Stomach (tissue), 19 donors: ENCODE measurements at places on chromosomes 5 and 9. TPM values are rescaled to one million over a fixed set of nuclear protein-coding genes. Genes with fewer than 3 reads are reported as not detected.

DNA sequence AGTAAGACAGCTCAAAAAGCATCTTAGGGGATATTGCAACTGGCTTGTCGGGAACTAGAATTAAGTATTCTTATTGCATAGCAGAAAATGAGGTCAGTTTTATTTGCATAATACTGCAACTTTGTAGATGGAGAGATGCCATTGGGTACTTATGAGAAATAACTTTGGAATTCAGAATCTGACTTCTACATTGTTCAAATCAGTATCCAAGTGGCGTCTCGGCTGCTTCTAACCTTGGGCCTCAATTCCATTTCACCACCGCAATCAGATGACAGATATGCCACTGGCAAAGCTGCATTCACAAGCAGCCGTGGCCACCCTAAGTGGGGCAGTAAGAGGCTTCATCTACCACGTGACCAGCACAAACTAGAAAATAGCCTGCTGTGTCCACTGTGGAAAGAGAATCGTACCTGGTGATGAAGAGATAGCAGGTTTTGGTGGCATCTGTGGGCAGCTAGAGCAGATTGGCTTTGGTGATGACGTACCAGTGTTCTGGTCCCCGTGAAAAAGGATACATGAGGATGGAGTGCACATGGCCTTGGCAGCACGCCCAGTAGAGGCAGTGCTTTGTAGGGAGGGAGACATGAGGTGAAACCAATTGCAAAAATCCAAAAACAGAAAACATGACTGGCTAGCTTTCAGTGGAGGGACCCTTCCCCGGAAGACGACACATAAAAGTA, 116.6 kb downstream of the KLHL3 start:
- H3K27me3 ChIP-seq: no peaks in the 10 kb centered on the region
- peaks cover 3% of the 10 kb centered on the region for H3K36me3 ChIP-seq
- DNase-seq: no peak
- no peak overlapping the region for H3K27ac ChIP-seq

DNA sequence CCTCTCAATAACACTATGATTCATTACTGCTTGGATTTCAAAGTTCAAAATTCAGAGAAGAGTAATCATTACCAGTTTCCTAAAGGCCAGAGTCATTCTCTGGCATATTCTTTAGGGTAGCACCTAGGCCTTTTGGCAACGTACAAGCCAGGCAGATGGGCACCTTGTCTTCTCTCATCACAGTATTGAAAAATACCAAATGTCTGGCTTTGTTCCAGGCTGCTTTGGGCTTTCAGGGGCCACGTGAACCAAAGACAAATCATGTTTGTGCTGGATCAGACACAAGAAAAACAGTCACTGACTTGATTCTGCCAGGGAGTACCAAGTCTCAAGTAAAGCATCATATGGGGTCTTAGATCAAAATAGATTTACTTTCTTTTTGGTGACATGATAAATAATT, 15.5 kb downstream of the MEGF9 start:
- no peak for DNase-seq
- H3K27ac ChIP-seq: no peak overlapping the region

GRCh38 chr9:9904041-9904440, 708.8 kb downstream of the PTPRD start:
- H3K27ac ChIP-seq: no peak overlapping the region
- H3K4me1 ChIP-seq: no peaks in the 10 kb centered on the region
- H3K4me3 ChIP-seq: no peak overlapping the region
- no peaks in the 10 kb centered on the region for H3K36me3 ChIP-seq

The TLE1 gene
- total RNA-seq: 60.2 TPM

- H3K27me3 ChIP-seq: no peaks in the 10 kb centered on the region
- no peak for DNase-seq
- no peaks in the 10 kb centered on the region for H3K4me1 ChIP-seq
Observed at GRCh38 chr5:40484495-40484894, 195.2 kb upstream of the PTGER4 start.

The SLC6A19 gene
- total RNA-seq: 5.5 TPM

- no peak overlapping the region for H3K27ac ChIP-seq
- no peaks in the 10 kb centered on the region for H3K27me3 ChIP-seq
- no peak overlapping the region for H3K4me3 ChIP-seq
- no peaks in the 10 kb centered on the region for H3K4me1 ChIP-seq
Observed at GRCh38 chr5:135069016-135069770, 35.2 kb upstream of the PITX1 start.
